ENCODE measurements at places on chromosomes 16 and 17.

DNA sequence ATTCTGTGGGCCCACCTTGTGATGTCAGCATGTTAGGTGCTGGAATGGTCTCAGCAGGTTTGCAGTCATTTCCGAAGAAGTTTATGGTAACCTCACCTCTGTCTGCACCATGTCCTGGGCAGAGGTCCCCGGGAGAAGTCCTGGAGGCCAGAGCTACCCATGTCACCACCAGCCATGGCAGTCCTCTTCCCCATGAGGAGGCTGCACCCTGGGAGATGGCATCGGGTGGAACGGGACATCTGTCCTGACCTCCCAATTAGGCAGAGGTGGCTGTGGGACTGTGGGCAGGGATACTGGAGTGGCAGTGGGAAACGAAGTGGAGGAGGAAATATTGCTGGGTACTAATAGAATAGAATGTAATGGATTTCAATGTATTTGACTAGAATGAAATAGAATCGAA is 511.8 kb upstream of the WSB1 start:
- H3K4me1 ChIP-seq, result no peaks in the 10 kb centered on the region
- DNase-seq, result no peak
- H3K27ac ChIP-seq, result no peak overlapping the region
- no peaks in the 10 kb centered on the region for H3K27me3 ChIP-seq

- H3K36me3 ChIP-seq, result no peaks in the 10 kb centered on the region
- no peaks in the 10 kb centered on the region for H3K27me3 ChIP-seq
Measured at GRCh38 chr17:32103476-32104113, 38.7 kb upstream of the RHOT1 start.

DNA sequence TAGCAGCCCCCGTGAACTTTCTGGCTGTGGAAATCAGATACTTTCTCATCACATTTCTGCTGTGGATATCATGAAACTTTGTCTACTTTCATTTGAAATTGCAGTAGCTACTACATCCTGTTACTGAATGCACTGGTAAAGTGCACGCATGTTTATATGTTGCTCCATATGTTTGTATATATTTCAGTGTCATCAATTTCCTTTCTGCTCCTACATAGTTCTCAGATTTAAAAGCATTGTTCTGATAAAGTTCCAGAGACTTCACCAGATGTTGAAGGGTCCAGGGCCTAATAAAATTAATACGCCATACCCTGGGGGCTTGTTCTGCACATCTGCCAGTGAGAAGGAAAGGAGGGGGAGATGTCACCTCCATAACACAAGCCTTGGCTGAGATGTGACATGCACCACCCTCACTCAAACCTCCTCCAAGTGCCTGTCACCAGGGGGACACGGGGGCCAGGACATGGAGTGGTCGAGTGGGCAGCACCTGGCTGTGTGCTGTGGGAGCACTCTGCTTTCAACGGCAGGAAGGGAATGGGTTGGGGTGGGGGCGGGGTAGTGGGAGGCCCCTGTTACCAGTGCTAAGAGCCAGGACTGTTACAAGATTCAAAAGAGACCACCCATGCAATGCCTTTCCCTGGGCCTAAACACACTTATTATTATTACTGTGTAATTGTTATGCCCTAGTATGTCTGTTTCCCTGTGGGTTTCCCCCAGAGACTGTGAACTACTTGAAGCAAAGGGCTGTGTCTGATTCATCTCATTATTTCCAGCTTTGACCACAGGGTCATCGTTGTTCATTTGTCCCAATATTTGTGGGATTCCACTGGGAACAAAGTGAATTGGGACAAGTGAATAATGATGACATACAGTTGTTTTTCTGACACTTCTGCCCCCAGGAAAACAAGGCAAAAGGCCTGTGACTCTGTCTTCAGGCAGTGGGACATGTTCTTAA is 193.4 kb downstream of the FOXL1 start:
- no peak for DNase-seq
- H3K27ac ChIP-seq, result no peak overlapping the region
- H3K4me3 ChIP-seq, result no peak overlapping the region

DNA sequence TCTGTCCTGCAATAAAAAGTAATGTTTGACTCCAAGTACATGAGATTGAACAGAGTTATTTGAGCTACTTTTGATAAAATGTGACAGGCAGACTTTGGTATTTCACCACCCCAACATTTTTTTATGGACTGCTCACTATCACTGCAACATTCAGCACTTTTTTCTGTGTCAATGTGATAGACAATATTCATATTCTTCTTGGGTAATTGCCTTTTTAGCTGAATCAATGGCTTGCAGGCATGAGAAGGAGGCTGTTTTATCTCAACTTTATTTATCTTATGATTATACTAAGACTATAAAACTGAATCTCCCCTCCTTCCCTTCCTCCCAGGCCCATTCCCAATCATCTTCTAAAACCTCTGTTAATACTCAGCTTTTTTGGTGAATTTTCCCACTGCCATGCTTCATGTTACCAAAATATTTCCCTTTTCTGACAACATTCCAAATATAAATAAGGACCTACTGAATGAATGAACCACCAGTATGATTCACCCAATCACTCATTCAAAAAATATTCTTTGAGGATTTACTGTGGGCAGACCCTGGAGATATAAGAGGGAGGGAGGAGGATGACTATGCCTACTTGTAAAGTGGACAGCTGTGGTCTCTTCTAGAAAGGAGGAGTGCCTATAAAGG is 67.6 kb downstream of the CDH13 start:
- H3K27ac ChIP-seq, result no peak overlapping the region
- H3K4me1 ChIP-seq, result no peaks in the 10 kb centered on the region
- DNase-seq, result no peak
- peaks cover 16% of the 10 kb centered on the region for H3K27me3 ChIP-seq
- no peaks in the 10 kb centered on the region for H3K36me3 ChIP-seq
- no peak overlapping the region for H3K4me3 ChIP-seq

GRCh38 chr16:73071131-73071940 is 23.4 kb upstream of the ZFHX3 start:
- peaks cover 33% of the 10 kb centered on the region for H3K27me3 ChIP-seq
- H3K36me3 ChIP-seq, result no peaks in the 10 kb centered on the region
- DNase-seq, result no peak
- no peaks in the 10 kb centered on the region for H3K4me1 ChIP-seq

Measured in central memory CD8-positive, alpha-beta T cell (primary cell).